ENCODE measurements at places on chromosomes 1 and 21. TPM values are rescaled to one million over a fixed set of nuclear protein-coding genes. Genes with fewer than 3 reads are reported as not detected.

The RGS4 gene
- 1.5 TPM for total RNA-seq

The FAM3B gene
- 52.1 TPM for total RNA-seq

The SYCP1 gene
- not detected for total RNA-seq

GRCh38 chr1:7265771-7266371, 480.6 kb downstream of the CAMTA1 start:
- no peak overlapping the region for H3K27ac ChIP-seq
- no peak overlapping the region for H3K4me3 ChIP-seq
- no peaks in the 10 kb centered on the region for H3K27me3 ChIP-seq
- peaks cover 4% of the 10 kb centered on the region for H3K4me1 ChIP-seq

The ZNF683 gene
- not detected for total RNA-seq

The PCAT6 gene
- total RNA-seq = 0.92 TPM

DNA sequence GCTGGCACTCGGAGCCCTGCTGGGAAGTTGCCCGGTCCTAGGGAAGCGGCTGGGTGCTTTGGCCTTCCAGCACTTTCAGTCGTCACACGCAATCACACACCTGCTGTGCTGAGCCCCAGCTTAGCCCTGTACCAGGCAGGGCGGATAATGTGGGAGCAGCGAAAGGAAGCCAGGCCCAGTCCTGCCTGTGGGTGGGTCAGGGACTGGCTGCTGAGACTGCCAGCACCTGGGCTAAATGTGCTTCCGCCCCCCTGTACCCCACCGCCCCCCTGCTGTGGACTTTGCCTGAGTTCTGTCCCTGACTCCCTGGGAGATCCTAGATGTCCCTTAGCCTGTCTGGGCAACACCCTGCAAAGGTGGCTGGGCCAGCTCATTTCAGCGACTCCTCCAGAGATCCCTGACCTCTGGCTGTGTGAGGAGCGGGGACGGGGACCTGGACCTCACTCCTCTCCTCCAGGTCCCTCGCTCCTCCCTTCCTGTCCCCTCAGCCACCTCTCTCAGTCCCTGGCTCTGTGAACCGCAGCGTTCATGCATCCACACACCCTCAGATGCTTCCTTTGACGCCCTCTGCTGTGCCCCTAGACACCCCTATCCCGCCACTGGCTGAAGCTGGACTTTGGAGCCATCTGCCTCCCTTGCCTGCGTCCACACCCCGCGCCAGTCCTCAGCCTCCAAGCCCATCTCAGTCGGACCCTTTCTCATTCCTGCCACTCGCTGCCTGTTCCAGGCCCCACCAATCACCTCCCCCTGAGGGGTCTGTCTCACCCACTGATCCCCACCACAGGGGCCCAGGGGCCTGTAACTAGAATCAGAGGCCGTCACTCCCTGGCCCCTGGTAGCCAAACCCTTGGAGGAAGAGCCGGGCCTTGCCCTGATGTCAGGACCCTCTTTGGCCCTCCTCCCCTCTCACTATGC, 1.4 kb downstream of the MMEL1 start:
- H3K4me1 ChIP-seq = peaks cover 11% of the 10 kb centered on the region
- H3K27me3 ChIP-seq = peaks cover 94% of the 10 kb centered on the region
- no peaks in the 10 kb centered on the region for H3K36me3 ChIP-seq
- DNase-seq = no peak

The RGS21 gene
- total RNA-seq = not detected

- no peak overlapping the region for H3K4me3 ChIP-seq
- H3K4me1 ChIP-seq = peaks cover 11% of the 10 kb centered on the region
- H3K27ac ChIP-seq = no peak overlapping the region
- no peaks in the 10 kb centered on the region for H3K27me3 ChIP-seq
- no peak for DNase-seq
Observed at GRCh38 chr1:45337630-45338325, 2.2 kb upstream of the TOE1 start.

- no peak overlapping the region for H3K27ac ChIP-seq
- peaks cover 2% of the 10 kb centered on the region for H3K4me1 ChIP-seq
- H3K36me3 ChIP-seq = no peaks in the 10 kb centered on the region
- H3K27me3 ChIP-seq = no peaks in the 10 kb centered on the region
- H3K4me3 ChIP-seq = no peak overlapping the region
Observed at GRCh38 chr1:37449936-37450335, 24.4 kb upstream of the ZC3H12A start.

GRCh38 chr1:53459321-53460175, at the start of gene DMRTB1:
TSS of gene DMRTB1 (plus strand) at chr1:53459399. CDS start at chr1:53459454, 55 bp downstream.
- no peak within 1 kb of the TSS for H3K27ac ChIP-seq
- H3K27me3 ChIP-seq = no peaks in the 10 kb centered on the region
- no peaks in the 10 kb centered on the region for H3K36me3 ChIP-seq
- no peak within 1 kb of the TSS for H3K4me3 ChIP-seq

GRCh38 chr1:115879977-115880376, 39.1 kb upstream of the NHLH2 start:
- H3K36me3 ChIP-seq = no peaks in the 10 kb centered on the region
- no peaks in the 10 kb centered on the region for H3K27me3 ChIP-seq
- no peak for DNase-seq

The RPE65 gene
- not detected for total RNA-seq

The FCRL3 gene
- not detected for total RNA-seq

Measured in esophagus squamous epithelium (tissue), 5 donors.